ENCODE measurements at places on chromosomes 6 and 20.
A peak's percentile ranks its signal among the peaks of the same experiment; 100 is the strongest.

- no peak for DNase-seq
These were observed 194.0 kb downstream of the GMPR start for GRCh38 chr6:16432075-16433032.

- no peak for DNase-seq
These were observed 126.9 kb downstream of the SYCP2 start for GRCh38 chr20:59806578-59806975.

DNA sequence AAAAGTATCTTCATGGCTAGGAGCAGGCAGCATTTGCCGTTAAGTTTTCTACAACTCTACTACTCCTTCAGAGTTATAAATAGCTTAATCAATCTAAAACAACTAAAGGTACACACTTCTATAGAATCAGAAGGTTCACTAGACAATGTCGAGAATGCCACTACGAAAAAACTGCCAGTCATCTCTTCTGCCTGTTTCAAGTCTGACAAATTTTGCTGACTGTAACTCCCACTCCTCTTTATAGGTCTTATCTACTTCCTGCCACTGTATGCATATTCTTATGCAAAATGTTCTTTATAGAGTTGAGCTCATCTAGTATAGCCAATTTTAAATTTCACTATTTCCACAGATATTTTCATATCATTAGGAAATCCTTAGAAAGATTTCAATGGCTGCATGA lies 160.1 kb downstream of the EYS start:
- DNase-seq: no peak

DNA sequence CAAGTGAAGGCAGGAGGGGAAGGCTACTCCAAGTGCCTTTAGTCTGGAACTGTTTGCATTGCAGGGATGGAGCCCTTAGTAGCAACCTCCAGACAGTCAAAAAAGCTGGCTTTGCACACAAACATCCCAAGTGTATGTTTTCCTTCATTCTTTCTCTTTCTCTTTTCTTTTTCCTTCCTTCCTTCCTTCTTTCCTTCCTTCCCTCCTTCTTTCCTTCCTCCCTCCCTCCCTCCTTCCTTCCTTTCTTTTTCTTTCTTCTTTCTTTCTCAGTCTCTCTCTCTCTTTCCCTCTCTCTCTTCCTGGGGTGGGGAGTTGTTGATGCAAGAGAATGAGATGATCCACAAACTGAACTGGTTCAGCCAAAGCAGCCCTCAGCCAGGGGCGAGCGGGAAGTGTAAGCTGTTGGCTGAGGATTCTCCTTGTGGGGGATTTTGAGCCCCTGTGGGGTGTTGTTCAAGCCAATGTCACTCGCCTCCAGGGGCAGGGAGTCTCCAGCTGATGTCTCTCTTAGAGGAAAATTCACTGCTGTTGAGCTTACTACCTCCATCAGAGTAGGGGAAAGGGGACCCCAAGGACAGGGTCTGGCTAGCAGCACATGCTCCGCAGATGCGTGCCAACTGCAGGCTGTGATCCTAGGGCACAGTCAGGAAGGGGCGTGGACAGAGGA lies 11.7 kb downstream of the RSPO4 start:
- no peak for DNase-seq

DNA sequence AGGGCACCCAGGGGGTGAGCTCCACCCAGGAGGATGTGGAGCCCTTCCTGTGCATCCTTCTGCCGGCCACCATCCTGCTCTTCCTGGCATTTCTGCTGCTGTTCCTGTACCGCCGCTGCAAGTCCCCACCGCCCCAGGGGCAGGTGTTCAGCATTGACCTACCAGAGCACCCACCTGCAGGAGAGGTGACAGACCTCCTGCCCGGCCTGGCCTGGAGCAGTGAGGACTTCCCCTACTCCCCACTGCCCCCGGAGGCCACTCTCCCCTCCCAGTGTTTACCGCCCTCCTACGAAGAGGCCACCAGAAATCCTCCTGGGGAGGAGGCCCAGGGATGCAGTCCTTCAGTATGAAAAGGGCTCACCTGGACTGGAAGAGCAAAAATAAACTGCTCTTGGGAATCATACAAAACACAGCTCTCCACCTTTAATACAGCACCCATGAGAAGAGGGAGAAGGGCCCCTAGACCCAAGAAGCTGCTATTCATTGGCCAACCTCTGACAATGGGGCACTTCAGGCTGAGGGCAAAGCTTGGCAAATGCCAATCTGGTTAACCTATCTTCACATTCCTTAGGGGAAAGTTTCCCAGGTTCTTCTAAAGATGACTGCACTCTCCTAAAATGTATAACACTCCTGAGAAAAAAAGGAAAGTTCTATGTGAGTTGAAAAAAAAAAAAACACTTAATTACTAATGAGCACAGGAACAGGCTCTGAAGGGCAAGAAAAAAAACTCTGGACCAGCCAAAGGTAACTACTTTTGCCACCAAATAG lies 5.0 kb downstream of the SMIM28 start:
- DNase-seq: no peak

DNA sequence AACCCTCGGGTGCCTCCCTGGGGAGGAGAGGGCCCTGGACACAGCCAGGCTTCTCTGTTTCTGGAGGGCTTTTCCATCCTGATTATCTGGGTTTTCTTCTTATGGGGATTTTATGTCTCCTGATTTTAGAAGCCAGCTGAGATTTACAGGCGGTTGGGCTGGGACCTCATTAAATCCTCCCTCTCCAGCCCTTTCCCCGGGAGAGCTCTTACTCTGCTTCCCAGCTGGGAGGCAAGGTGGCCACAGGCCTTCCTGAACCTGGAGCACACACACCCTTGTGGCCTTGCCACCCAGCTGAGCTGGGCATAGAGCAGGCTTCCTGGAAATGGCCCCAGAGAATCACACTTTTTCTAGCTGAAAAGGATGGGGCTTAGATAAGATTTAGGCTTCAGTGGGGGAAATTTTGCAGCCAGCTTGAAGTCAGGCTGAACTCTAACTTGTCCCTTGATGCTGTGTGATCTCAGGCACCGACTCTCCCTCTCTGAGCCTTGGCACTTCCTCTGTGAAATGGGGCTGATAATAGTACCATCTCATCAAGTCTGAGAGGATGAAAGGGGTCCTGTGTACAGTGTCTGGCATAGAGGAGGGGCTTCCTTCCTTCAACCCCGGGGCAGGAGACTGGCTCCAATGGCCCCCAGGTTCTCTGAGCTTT lies 16.6 kb downstream of the VSTM2L start:
- no peak for DNase-seq

DNA sequence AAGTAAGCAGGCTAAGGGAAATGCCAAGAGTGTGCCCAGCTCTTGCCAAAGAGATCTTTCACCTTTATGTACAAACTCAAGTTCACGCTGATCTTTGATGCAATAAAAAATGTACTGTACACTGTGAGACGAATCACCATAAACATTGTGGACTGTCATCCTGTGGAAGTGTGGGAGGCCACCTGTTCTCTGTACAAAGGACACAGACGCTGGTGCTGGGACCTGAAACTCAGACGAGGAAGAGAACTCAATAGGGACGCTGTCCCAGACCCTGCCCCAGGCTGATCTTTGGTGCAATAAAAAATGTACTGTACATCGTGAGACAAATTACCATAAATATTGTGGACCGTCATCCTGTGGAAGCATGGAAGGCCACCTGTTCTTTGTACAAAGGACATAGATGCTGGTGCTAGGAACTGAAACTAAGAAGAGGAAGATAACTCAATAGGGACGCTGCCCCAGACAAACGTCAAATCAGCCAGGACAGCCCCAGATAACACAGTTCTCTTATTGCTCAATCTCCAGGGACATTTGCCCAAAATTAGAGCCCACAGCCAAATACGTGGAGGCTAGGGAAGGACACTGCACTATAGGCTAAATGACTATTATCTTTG lies 312.7 kb upstream of the SGK1 start:
- DNase-seq: no peak

- DNase-seq: peak; percentile 96
These were observed 21.9 kb upstream of the CHMP4B start for GRCh38 chr20:33789109-33789857.

- no peak for DNase-seq
These were observed 89.9 kb downstream of the FIG4 start for GRCh38 chr6:109781001-109781400.

All from epithelial cell of proximal tubule (primary cell).